ENCODE measurements at places on chromosomes 6 and 20.

DNA sequence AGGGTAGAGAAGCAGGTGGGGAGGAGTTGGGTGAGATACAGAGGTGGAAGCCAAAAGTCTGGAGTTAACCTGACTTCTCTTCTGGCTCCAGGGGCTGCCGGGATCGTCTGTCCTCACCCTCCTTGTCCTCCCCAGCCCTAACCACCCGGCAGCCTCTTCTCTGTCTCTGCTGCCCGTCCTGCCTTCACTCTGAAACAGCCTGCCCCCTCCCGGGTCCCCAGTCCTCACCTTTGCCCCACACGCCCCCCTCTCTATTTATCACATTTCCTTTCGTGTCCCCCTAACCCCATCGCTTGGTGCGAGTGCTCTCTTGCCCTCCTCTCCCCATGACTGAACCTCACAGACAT, 5.7 kb downstream of the RING1 start:
- DNase-seq: no peak

GRCh38 chr6:147970970-147971369, 371.7 kb upstream of the SASH1 start:
- DNase-seq: no peak

DNA sequence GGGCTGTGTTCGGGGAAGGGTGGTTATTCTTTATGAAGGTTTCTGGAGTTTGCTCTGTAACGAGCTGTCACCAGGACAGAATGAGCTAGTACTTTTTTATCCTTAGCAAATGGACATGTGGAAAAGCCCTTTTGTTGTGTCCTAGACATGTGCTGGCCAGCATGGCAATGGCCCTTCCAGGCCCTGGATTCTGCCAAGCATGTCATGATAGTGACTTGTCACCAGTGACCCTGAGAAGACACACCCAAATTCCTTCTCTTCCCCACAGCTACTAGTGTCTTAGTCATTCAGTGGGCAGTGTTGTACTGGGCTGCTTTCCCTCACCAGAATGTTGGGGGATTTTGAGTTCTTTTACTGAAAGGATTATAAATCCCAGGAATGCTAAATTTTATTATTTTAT, 74.0 kb upstream of the XRN2 start:
- DNase-seq: no peak

DNA sequence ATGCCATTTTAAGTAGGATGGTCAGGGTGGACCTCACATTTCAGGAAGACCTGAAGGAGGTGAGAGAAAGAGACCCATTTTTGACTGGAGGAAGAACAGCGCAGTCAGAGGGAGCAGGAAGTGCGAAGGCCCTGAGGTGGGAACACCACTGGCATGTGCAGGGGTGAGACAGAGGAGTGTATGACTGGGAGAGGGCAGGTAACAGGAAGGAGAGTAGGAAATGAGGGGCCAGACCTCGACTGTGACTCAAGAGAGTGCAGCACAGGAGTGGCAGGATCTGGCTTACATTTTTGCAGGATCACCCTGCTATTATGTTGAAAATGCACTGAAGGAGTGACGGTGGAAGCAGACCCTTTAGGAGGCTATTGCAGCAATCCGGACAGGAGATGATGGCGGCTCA, 117.7 kb upstream of the CDYL start:
- DNase-seq: no peak

DNA sequence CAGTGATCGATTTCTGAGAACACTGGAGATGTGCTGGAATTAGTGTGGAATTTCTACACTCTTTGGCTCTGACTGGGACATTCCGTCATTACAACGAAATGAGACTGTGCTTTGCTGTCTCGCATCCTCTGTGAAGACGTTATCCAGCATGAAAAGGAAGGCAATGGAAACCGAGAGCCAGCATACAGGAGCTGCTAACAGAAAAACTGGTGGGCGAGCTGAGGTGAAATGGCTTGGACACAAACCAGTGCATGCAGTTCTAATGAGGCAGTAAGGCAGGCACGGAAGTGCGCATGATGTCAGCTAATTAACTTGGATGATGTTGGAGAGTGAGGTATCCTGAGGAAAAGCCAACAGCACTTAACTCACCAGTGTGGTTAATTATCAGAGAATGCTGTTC, 202.8 kb upstream of the AGPAT4 start:
- DNase-seq: no peak

DNA sequence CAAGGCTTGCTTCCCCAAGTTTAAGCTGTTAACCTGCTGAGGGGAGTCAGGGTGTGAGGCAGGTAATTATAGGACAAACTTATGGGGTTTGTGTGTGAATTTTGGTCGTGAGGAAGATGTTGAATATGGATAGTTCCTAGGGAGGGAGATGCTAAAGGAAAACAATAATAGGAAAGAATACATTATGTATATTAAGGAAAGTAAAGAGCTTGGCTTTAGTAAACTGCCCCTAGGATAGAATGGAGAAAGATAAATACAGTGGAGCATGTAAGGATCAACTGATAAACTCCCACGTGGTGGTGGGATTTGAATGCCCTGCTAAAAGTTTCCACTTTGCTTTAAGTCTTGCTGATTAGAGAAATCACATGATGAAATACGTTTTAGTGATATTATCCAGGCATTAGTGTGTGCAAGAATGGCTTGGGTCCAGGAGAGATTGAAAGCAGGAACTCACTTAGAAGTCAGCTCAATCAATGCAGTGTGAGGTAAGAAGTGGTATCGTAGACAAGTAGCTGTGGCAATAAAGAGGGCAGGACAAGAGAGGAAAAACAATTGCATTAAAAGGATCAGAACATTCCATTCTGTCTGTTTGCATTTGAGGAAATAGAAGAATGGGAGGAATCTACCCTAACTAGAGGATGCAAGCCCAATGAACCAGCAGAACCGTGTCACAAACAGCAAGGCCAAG, 52.5 kb downstream of the RPS12 start:
- no peak for DNase-seq

GRCh38 chr6:38549795-38550194, 89.9 kb downstream of the BTBD9 start:
- DNase-seq: no peak

DNA sequence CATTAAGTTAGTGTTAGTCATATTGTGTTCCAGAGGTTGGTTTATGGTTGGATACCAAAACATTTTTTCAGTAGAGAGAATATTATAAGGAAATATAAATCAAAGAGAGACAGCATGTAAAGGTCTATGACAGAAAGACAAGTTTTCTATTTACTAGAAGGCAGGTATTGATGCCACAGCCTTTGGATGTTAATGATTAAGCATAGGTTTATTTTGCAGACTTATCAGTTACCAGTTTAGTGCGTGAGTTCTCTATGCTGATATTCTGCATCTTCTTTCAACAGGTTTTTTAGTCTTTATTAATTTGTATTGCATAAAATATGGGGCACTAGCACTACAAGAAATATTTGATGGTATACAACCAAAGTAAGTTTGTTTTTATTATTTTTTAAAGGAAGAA, 45.6 kb downstream of the CSE1L start:
- no peak for DNase-seq

GRCh38 chr6:71707059-71707458, 179.3 kb upstream of the RIMS1 start:
- peak; percentile 3 for DNase-seq

DNA sequence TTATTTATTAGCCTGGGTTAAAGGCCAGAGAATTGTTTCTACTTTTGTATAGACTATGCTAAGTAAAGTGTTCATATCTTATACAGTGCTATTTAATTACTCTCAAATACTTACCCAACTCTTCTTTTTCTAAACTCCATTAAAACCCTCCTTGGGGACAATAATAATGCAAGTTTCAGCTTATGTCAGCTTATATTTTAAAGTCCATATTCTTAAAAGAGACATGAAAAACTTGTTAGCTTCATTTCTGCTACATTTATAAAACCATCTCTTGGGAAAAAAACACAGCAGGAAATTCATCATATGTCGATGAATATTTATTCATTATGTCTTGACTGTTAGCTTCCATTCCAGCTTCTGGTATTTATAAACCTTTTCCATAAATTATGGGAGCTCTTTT, 71.9 kb upstream of the SDHAF4 start:
- no peak for DNase-seq

- no peak for DNase-seq
Observed at GRCh38 chr6:52972989-52973388, 22.1 kb downstream of the GSTA4 start.

DNA sequence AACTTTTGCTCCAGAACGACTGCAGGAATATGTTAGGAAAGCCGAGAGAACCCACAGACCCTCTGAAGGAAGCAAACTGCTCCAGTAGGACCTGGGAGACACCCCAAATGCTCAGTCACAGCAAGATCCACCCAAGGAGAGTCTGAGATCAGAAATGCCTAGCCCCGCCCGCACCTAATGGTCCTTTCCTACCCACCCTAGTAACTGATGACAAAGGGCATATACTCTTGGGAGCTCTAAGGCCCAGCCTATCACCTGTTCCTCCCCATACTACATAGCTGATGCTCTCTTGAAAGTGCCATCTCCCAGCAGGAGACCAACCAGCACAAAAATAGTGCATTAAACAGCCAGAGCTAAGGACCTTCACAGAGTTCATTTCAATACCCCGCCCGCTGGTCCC, 67.6 kb downstream of the CD2AP start:
- DNase-seq: no peak

DNA sequence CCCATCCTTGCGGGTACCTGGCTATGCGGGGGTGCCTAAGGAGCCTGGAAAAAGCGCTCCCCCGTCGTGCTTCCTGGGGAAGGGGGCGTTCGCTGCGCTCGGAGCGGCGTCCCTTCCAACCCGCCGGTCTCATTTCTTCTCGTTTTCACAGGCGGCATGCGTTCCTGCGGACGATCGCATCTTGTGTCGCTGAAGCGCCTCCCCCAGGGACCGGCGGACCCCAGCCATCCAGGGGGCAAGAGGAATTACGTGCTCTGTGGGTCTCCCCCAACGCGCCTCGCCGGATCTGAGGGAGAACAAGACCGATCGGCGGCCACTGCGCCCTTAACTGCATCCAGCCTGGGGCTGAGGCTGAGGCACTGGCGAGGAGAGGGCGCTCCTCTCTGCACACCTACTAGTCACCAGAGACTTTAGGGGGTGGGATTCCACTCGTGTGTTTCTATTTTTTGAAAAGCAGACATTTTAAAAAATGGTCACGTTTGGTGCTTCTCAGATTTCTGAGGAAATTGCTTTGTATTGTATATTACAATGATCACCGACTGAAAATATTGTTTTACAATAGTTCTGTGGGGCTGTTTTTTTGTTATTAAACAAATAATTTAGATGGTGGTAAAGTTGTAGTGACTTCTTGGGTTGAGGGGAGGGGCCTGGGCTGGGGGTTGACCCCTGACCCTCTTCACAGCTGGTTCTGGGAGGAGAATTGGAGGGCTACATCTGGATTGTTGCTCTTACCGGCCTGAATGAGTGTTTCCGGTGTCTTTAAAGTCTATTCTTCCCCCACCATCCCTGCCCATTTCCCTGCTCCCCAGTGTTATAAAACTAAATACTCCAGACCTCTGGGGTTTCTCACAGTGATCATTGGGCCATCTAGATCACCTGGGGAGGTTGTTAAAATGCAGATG, 1.1 kb downstream of the ID1 start:
- DNase-seq: no peak

DNA sequence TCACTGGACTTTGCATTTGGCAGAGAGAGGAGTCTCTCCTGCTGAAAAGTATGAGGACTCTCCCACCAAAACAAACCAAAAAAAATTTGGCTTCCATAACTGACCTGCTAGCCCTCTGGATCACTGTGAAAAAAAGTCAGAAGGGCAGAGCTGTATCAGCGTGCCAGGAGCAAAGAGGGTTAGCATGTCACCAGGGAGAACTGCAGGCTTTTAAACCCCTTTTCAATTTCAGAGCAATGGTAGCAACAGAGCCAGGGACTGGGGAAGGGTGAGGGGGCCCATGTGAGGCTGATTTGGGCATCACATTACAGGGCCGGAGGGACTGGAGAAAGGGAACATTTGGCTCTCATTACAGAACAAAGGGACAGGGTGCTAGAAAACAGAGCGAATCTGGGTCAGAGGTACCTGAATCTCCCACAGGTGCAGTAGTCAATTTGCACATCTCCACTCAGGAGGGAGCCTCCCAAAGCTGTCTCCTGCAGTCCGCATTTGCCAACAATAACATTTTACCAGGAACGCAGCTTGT, 185.7 kb upstream of the EYA4 start:
- peak; percentile 35 for DNase-seq

DNA sequence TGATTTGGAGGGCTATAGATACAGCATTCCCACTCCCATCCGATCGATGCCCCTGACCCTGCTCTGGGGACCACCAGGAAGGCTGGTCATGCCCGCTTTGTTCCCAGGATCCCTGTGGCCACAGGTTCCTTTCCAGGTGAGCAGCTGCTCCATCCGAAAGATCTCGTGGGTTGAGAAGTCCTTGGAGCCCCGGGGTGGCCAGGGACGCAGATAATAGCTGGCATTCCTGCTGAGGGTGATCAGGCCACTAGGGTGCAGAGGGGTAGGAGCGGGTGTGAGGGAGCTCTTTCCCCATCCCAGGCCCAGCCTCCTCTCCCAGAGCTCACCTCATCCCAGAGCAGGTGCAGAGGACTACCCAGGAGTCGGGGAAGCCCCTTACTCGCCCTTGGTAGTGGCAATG, 7.4 kb downstream of the ADAM33 start:
- no peak for DNase-seq

DNA sequence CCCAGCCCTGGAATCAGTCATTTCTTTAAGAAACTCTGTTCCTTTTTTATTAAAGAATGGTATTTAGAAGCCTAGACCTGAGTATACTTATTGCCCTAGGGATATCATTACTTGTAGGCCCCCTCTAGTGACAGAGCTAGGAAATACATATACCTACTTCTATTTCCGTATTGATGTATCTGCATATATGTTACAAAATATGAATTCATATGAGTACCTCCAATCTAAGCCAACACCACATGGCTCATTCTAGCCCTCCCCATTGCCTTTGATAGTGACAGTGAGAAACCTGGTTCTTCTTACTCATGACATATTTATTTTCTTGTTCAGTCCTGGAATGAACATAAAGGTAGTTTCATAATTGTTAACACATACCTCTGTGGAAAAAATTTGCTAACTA, 137.2 kb downstream of the FARS2 start:
- DNase-seq: no peak

DNA sequence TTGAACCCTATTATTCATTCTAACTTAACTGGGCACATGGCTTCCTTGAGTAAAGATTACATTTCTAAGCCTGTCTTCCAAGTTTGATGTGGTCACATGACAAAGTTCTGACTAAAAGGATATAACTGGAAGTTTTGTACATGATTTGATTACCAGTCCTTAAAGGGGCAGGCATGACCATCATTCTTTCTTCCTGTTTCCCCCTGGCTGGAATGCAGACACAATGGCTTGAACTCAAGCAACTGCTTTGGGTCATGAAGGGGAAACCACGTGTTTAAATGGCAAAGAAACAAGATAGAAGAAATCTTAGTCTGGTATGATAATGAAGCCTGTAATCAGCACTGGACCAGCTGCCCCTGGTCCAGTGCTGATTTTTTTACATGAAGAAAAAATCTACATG, 15.6 kb upstream of the SHLD1 start:
- no peak for DNase-seq
